ENCODE measurements at places on chromosomes 5 and 9. TPM values are rescaled to one million over a fixed set of nuclear protein-coding genes. Genes with fewer than 3 reads are reported as not detected.

PCDHGA11 gene
- total RNA-seq, result 12.5 TPM

C9 gene
- total RNA-seq, result not detected

F2R gene
- 37.9 TPM for total RNA-seq

IFNB1 gene
- not detected for total RNA-seq

GFI1B gene
- total RNA-seq, result 0.26 TPM

WDR5 gene
- total RNA-seq, result 12.3 TPM

RMI1 gene
- 17.5 TPM for total RNA-seq

ISCA1 gene
- 54.5 TPM for total RNA-seq

GRXCR2 gene
- not detected for total RNA-seq

SHB gene
- total RNA-seq, result 10.4 TPM

SLC46A2 gene
- 3.1 TPM for total RNA-seq

IFNA8 gene
- not detected for total RNA-seq

CCDC180 gene
- total RNA-seq, result 10.0 TPM

RELL2 gene
- total RNA-seq, result 0.53 TPM
